Pancreas (tissue), 10 donors: ENCODE measurements at places on chromosomes 12 and 14. TPM values are rescaled to one million over a fixed set of nuclear protein-coding genes. Genes with fewer than 3 reads are reported as not detected.

DNA sequence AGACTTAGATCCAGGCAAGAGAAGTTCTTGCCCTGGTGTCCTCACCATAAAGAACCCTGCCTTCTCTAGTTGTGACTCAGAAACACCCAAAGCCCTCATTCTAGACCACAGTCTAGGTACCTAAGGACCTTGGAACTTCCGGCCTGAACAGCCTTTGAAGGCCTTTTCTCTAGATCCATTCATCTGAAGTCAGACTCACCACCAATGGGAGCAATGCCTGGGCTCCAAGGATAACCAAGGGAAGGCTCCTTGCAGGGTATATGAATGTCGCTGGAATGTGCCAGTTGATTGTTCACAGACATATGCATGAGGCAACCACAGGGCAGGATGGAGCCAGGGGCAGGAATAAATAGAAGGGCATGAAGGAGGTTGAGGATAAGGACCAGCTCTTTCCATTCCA lies 86.3 kb downstream of the PLCZ1 start:
- DNase-seq: no peak

Gene CRACR2A
- total RNA-seq: 8.1 TPM

DNA sequence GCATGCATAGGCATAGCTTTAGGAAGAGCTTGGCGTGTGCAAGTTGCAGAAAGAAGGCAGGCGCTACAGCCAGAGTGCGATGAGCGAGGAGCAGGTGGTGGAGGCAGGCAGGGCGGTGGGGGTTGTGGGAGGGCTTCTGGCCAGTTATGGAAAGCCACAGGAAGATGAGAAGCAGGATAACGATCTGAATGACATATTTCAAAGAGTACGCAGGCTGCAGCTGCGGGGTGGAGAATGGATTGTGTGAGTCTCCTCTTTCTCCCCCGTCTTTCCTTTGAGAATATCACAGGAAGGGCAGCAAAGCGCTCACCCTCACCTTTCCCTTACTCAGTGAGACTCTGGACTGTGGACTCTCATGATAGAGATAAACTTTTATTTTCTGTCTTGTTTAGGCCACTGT lies 48.7 kb upstream of the PLXNC1 start:
- no peak for DNase-seq

GRCh38 chr12:130873106-130873795 lies 1.4 kb downstream of the RAN start:
- no peak for DNase-seq

DNA sequence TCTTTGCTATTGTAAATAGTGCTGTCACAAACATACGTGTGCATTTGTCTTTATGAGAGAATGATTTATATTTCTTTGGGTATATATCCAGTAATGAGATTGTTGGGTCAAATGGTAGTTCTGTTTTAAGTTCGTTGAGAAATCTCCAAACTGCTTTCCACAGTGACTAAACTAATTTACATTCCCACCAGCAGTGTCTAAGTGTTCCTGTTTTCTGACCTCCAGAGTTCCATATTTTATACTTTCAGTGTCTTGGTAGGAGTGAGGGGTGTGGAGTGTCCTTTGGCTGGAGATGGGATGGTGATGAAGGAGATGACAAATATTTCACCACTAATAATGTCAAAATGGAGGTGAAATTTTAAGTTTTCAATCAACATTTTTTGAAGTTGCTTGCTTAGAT lies 86.4 kb downstream of the DACT1 start:
- DNase-seq: no peak

Gene CAPS2
- total RNA-seq: 5.7 TPM

GRCh38 chr14:54675236-54676128 lies 108.6 kb downstream of the SAMD4A start:
- DNase-seq: no peak

Gene HOXC10
- not detected for total RNA-seq

Gene OTOGL
- total RNA-seq: 0.19 TPM

DNA sequence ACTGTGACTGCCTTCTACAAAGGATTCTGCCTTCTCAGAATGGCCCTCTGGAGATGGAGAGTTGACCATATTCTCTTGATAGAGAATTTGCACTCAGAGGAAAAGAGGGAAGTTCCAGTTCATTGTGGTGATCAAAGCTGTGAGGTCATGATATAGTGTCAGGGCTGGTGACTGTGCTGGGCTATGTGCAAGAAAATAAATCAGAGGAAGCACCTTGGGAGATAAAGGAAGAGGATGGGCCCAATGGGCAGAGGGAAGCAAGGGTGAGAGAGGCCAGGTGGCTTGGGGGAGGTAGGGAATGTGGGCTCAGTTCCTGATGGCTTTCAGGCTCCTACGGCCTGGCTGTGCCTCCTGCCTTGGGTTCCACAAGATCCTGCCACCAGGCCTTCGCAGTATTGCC lies 145.8 kb downstream of the SLC8A3 start:
- no peak for DNase-seq

DNA sequence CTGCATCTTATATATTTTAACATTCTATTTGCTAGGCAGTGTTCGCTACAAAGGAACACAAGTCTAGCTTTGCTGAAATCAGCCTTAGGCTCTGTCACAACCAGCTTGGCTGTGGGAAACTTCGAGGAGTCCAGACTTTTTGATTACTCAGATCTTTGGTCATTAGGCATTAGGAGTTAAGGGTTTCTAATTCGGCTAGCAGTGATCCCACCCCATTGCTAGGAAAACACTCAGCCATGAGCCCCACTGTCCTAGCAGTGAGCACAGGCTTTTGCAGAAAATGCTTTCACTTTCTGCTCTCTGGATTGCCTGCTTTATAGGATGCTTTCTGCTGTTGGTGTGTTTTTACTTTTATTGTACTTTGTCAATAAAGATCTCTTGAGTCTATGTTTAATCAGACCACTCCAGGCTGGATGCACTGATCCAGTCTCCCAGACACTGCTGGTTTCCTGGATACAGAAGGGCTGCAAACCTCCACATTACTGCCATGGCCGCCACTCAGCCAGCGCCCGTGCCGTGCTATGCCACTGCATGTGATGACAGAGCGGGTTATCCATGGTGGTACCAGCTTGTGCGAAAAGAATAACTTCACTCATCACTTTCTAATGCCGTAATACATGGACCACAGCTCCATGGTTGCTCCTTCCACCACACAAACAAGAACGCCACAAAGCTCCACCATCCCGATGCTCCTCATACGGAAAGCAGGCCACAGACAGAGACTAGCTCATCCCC lies 41.0 kb upstream of the PYGL start:
- DNase-seq: no peak

Gene PAPLN
- total RNA-seq: 5.3 TPM

Gene AGAP2
- total RNA-seq: 1.2 TPM

DNA sequence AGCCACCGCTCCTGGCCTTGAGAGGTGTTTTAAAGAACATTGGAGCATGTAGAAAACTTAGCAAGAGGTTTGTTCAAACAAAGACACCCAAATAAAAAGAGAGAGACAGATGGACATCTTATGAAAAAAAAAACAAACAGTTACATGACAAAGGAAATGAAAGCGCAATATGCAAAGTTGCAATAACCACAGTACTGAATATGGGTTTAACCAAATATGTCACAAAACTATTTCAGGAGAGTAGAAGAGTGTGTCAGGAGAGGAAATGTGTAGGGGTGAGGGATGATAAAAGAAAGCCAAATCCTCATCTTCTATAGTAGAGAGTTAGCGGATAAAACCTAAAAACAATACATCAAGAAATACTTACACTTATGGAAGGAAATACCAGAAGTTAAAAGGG lies 98.4 kb downstream of the GTF2A1 start:
- DNase-seq: no peak

GRCh38 chr12:131851741-131852550 lies 23.8 kb downstream of the MMP17 start:
- DNase-seq: peak; percentile 70

DNA sequence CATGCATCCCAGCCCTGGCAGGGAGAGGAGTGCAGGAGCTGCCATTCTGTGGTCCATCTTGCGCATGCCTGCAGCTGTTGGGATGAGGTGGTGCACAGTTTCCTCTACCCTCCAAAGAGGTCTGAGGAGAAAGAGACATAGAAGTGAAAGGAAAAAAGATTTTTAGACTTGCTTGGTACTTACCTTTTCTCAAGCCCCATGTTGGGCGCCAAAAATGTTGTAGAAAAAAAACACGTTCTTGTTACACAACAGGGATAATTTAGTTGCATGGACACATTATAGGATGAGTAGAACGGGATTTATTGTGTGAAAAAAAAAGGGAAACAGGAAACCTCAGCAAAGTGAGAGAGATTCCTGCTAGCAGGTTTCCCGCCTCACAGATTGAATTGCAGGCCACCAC lies 244.4 kb upstream of the GARIN2 start:
- DNase-seq: no peak

DNA sequence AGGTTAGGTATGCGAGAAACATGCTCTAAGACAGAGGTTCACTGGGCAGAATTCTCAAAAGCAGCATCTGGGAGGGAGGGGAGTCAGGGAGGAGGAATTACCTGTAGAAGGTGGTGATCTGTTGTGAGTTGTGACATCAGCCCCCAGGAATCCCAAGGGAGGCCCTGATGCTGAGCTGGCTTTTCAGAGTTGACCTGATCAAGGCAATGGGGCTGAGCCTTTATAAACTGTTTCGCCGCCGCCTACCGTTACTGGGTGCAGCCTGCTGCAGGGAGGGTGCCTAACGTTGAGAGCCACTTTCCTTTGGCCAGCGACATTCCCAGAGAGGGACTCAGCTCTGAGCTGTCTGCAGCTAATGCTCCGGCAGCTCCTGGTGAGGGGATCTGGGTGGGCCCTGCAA lies 257.9 kb upstream of the TMEM132C start:
- no peak for DNase-seq

- DNase-seq: no peak
Observed at GRCh38 chr14:61761557-61761956, 663 bp upstream of the SNAPC1 start.

DNA sequence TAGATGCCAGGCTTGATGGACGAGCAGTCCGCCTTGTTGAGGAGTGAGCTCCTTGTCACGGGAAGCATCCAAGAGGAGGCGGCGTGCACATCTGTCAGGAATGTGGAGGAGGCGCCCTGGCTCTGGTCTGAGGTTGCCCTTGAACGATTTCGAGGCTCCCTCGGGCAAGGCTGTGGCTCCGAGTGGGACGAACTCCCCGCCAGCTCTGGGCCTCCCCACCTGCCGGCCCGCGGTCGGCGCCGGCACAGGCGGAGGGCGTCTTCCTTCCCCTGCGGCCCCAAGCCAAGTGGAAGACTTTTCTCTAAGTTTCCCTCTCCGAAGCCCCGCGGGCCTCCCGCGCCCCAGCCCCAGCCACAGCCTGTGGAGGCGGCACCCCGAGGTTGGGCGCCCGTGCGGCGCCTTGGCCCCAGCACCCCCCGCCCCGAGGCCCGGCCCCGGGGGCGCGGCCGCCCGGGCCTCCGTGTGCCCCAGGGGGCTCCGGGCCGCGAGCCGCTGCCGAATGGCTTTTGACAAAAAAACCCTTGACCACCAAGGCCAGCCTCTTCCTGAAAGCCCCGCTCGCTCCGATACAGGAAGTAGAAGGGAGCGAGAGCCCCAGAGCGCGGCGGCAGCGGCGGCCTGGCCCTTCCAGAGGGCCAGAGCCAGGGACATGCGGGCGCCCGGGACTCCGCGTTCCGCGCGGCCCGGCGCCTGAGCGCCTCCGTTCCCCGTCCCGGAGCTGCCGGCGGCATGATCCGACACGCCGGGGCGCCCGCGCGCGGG lies at the start of gene RIN3:
Gene RIN3, plus strand, starts transcription at position 578 of the 762 bp plus-strand sequence. Its CDS starts 152 bp downstream, at position 730.
- DNase-seq: no peak

Gene PMCH
- total RNA-seq: not detected

- DNase-seq: no peak
Observed at GRCh38 chr12:29035112-29035511, 114.0 kb upstream of the FAR2 start.

Gene GALNT6
- total RNA-seq: 9.3 TPM

Gene LLPH
- 8.7 TPM for total RNA-seq

GRCh38 chr14:52119030-52119429 lies 50.2 kb upstream of the NID2 start:
- peak; percentile 40 for DNase-seq

DNA sequence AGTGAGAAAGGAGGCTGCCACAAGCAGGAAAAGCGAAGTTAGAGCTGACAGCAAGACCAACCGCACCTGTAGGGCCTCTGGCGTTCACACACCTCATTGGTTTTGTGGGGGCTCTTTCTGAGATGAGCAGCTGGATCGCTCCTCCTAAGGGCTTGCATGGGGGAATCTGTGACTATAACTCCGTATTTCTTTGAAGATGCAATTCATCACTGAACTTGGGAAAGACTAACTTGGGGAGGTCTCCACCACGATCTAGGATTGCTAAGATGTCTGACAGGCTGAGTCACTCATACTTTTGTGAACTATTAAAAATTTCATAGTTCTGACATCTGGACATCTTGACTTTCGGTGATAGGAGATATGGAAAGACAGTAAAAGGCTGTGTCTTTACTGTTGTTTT lies 173.6 kb downstream of the ETV6 start:
- DNase-seq: no peak

DNA sequence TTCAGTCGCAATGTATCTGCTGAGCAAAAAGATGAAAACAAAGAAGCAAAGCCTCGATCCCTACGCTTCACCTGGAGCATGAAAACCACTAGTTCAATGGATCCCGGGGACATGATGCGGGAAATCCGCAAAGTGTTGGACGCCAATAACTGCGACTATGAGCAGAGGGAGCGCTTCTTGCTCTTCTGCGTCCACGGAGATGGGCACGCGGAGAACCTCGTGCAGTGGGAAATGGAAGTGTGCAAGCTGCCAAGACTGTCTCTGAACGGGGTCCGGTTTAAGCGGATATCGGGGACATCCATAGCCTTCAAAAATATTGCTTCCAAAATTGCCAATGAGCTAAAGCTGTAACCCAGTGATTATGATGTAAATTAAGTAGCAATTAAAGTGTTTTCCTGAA lies 19.8 kb downstream of the CKB start:
- DNase-seq: no peak

DNA sequence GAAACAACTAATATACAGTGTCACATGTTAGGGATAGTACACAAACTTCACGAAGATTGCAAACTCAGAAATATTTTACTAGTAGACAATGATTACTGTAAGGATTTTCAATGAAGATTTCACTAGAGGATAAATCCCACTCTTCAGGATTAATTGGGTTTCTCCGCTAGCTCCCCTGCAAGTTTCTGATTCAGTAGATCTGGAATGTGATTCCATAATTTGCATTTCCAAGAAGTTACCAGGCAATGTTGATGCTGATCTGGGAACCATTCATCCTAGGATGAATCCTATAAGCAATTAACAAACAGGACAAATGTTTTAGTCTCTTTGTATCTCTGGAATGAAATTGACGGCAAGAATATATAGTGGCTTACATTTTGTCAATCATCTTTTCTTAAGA lies 272.4 kb downstream of the ALX1 start:
- DNase-seq: no peak
